D341Med (cell line): ENCODE measurements at places on chromosomes 12 and 14.
A peak's percentile ranks its signal among the peaks of the same experiment; 100 is the strongest.

DNA sequence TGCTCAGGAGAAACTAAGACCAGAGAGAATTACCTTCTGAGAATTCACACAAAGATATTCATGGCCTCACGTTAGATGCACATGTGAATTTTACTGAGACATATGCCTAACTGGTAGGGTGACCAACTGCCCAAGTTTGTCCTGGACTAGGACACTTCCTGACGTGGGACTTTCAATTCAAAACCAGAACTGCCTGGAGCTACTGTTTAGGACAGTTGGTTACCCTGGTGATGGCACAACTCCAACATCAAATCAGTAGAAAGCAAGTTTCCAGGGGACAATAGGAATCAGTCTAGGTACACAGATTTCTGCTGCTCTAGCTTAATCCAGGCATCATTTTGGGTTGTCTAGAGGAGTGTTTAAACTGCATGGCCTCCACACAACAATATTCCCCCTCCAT is 178.7 kb downstream of the GXYLT1 start:
- DNase-seq = no peak

- DNase-seq = no peak
Measured at GRCh38 chr14:105069522-105069870, 4.3 kb upstream of the GPR132 start.

GRCh38 chr14:92524602-92525185 is 11.1 kb downstream of the RIN3 start:
- DNase-seq = no peak

DNA sequence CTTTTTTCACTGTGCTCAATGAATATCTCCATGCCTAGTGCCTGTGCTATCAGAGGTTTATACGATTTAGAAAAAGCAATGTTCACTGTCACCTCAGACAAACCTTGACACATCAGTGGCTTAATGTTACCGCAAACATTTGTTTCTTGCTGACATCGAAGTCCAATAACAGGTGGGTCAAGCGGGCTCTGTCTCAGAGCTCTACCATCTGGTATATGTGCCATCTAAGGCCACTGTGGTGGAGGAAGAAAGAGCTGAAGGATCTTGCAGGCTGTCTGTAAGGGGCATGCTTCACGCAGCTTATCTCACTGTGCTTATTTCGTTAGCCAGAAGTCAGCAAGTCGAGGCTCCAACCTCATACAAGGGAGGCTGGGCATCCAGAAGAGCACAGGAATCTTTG is 189.5 kb upstream of the NTF3 start:
- no peak for DNase-seq

DNA sequence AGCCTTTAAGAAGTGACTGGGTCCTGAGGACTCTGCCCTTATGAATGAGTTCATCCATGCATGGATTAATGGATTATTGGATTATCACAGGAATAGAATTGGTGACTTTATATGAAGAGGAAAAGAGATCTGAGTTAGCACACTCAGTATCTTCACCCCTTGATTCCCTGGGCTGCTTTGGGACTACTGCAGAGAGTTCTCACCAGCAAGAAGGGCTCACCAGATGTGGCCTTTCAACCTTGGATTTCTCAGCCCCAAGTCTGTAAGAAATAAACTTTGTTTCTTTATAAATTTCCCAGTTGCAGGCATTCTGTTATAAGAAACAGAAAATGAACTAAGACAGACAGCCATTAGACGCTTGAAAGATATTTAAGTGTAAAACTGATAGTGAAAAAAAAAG is 509.2 kb downstream of the FLRT2 start:
- no peak for DNase-seq

DNA sequence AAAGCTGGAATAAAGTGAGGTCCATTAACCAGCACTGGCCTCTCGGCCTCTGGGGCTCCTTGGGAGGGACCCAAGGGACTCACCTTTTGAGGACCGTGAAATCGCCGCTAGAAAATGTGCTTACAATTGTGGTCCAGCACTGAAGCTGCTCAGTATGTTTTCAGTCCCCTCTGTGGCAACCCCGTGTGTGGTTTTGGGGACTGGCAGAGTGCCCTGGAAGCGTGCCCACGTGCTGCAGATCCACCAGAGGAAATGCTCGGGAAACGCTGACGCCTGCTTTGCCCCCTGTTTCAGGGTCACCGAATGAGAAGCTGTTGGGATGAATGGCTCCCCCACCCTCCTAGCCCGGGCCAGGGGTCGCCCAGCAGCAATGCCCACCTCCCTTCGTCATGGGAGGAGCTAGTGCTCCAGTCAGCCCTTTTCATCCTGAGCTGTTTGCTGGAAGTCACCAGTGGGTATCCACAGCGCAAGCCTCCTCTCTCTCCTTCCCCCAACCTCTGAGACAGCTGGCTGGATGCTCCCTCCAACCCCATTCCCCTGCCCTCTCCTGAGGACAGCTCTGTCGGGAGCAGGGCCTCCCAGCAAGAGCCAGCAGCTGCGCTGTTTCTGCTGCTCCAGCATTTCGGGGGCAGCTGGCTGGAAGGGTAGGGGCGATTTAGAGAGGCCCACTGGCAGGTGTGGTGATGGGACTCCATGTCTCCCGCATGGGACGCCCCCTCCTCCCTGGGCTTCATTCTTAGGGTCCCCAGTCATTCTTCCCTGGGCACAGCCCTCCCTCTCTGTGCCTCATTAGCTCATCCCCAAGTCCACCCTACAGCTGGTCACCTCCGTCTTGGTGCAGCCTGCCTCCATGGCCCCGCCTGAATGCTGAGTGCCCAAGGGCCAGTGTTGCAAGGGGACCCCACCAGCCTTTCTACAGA is 33.2 kb upstream of the PPP1R13B start:
- DNase-seq = no peak

DNA sequence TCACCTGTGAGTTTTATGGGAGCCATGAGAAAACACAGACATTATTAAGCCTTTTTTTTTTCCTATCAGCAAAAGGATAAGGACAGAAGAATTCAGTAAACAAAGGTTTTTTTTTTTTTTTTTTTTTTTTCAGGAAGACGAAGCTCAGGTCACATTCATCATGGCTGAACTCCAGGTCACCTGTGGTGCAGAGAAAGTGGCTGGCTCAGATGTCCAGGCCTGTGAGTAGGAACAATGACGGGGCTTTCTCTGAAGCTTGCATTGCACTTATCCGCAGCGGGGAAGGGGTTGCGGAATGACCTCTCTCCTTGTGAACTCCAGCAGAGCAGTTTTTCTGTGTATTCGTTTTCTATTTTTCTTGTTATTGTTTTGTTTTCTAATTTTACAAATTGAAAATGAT is 759.6 kb upstream of the TMEM132C start:
- no peak for DNase-seq

DNA sequence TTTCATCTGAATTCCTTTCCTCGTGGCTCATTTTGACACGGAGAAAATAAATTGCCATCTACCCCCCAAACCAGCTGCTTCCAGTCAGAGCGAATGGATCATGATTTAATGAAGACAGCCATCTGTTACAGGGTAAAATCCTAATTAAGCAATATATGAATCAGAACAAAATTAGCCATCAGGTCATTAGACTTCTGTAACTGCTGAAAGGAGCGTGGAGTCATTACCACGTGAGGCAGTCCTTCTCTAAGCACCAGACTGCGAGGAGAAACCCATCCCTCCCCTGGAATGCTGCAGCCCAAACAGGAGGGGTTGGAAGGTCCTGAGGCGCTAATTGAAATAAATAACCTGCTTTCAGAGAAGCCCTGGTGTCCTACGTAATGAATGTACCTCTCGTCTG is 51.1 kb upstream of the TCL1A start:
- peak; percentile 44 for DNase-seq

DNA sequence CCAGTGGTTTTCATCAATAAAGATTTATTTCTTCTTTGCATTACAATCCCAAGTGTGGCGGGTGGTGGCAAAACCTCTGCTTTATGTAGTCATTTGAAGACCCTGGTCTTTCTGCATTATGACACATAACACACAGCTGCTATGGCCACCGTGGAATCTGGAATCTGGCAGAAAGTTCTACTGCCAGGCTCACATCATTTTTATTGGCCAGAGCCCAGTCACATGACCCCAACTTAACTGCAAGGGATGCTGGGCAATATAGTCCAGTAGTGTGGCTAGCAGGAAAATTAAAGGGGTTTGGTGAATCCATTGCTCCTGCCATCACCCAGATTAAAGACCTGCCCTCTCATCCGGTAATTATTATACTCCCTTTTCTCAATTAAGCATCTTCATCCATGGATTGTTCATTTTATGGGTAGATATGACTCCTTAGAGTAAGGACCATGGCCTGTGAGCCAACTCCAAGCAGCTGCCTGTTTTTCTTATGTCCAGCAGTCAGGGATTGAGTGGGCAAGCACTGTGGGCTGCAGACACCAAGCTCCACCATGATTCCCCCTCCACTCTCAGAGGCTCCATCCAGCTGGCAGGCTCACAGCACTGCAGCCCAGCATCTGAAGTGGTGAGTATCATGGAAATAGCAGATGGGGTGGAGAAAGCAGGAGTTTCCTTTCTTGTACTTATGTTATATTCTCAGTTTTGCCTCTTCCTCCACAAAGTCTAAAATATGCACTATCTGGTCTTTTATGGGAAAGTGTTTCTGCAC is 1030.7 kb downstream of the AACS start:
- no peak for DNase-seq

DNA sequence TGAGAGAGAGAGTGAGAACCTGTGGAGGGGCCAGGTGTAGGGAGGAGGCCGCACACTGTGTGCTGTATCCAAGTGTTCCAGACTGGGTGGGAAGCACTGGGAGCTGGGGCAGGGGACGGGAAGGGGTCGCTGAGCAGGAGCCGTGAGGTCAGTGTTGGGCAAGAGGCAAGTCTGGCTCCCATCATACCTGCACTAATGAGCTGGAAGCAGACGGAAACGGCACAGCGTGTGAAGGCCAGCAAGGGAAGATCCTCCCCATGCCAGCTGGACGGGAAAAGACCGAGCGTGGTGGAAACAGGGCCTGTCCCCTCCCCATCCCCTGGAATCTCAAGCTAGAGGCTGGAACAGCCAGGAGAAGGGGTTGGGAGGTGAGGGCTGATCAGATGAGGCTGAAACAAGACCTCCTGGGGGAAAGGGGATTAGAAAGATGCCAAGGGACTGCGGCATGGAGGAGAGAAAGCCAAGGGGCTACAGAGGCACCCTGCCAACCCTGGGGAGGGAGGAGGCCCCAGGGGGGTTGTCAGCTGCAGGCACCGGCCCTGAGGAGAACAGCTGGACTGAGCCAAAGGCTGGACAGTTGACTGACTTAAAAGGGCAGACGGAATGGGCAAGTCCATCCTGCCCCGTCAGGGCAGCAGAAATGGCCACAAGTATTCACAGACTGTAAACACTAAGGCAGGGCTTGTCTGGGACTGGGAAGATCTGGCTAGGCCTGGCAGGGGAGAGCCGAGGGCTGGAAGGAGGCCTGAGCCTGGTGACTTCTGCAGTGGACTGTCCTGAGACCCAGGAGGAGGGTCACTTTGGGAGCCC is 19.0 kb upstream of the LTBP2 start:
- DNase-seq = no peak

DNA sequence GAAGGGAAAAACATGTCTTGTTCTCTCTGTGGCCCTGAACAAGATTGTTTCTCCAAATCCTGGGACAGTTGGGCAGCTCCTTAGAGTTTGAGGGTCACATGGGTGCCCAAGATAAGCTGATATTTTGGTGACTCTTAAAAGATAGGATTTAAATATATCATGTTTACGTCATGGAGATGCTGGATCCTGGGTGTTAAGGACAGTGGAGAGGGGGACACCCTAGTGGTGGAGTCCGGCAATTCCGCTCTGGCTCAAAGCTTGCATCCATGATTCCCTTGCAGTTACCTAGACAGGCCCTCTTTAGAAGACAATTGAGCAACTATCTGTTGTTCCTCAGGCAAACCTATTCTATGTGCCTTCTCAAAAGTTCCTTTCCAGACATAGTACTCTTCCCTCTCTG is 101.8 kb downstream of the CMKLR1 start:
- peak; percentile 45 for DNase-seq

DNA sequence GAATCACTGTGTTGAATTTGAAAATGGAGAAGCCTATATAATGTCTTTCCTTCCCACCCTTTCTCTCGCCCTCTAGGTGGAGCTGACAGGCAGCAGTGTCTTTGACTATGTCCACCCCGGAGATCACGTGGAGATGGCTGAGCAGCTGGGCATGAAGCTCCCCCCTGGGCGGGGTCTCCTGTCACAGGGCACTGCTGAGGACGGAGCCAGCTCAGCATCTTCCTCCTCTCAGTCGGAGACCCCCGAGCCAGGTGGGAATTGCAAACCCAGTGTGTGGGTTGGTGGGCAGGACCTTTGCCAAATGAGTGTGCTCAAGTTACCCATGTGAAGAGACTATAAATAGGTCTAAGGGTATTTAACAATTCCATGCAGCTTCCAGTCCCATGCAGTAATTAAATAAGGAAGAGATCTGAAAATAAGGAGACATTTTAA is 274.7 kb downstream of the EGLN3 start:
- DNase-seq = peak; percentile 47

- DNase-seq = no peak
Measured at GRCh38 chr14:28704153-28704552, 62.4 kb upstream of the FOXG1 start.

GRCh38 chr12:15515010-15515409 is 192.7 kb downstream of the PTPRO start:
- DNase-seq = no peak

DNA sequence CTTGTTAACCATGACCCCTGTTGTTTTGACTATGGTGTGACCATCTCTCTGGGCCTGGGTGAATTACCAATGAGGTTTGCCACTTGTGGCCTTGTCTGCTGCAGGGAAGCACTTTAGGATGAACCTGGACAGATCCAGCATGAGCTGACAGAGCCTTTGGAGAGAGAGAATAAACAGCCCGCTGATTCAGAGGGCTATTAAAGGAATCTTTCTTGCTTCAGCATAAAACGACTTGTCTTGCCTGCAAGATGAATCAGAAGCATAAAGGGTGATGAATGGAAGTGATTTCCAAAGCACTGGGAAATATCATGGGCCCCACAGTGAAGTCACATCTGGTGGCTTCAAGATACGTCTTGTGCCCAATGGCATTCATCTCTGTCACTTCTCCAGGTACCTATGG is 69.0 kb upstream of the WSCD2 start:
- no peak for DNase-seq

DNA sequence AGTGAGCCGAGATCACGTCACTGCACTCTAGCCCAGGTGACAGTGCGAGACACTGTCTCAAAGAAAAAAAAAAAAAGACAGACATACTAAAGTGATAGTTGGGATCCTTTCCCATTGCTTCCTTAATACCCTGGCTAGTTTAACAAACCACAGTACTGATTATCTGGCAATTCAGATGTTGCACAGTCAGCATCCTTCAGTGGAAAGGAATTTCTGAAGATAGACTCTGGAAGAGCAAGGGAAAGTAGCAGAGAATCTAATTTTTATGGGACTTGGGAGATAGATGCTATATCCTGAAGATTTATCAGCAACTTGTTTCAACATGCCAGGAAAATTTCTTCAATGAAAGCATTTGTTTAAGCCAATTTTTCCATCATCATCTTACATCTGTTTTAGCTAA is 6.5 kb upstream of the PPFIBP1 start:
- no peak for DNase-seq

GRCh38 chr12:122560138-122560537 is 33.1 kb downstream of the KNTC1 start:
- no peak for DNase-seq

- no peak for DNase-seq
Measured at GRCh38 chr12:67002720-67003119, 266.4 kb upstream of the CAND1 start.

GRCh38 chr12:58711974-58712373 is 208.3 kb downstream of the LRIG3 start:
- no peak for DNase-seq

GRCh38 chr14:78308079-78308478 is 137.9 kb downstream of the NRXN3 start:
- DNase-seq = no peak
